ENCODE measurements at places on chromosomes 7 and 10.

GRCh38 chr7:119802147-119802546 is 470.8 kb upstream of the KCND2 start:
- DNase-seq, result no peak

GRCh38 chr10:68800211-68800610 is 27.1 kb upstream of the STOX1 start:
- no peak for DNase-seq

GRCh38 chr10:103688491-103688890 is 166.9 kb downstream of the SH3PXD2A start:
- no peak for DNase-seq

GRCh38 chr7:132463922-132464321 is 112.3 kb downstream of the PLXNA4 start:
- DNase-seq, result no peak

DNA sequence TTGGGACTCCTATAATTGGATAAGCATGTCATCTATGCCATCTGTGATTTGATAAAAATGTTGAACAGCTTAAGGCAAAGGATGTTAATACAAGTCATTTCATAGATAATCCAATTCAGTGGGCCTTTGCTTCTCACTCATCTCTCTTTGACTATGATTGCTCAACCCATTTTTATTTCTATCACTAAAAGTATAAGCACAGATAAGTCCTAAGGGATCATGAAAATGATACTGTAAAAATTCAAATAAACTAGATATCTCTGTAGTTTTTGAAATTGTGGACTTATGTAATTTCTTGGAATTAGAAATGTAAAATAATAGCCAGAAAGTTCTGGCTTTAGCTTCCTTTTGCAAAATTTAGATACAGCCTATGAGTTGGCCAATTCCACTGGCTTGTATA is 440.3 kb downstream of the POM121L12 start:
- DNase-seq, result no peak

DNA sequence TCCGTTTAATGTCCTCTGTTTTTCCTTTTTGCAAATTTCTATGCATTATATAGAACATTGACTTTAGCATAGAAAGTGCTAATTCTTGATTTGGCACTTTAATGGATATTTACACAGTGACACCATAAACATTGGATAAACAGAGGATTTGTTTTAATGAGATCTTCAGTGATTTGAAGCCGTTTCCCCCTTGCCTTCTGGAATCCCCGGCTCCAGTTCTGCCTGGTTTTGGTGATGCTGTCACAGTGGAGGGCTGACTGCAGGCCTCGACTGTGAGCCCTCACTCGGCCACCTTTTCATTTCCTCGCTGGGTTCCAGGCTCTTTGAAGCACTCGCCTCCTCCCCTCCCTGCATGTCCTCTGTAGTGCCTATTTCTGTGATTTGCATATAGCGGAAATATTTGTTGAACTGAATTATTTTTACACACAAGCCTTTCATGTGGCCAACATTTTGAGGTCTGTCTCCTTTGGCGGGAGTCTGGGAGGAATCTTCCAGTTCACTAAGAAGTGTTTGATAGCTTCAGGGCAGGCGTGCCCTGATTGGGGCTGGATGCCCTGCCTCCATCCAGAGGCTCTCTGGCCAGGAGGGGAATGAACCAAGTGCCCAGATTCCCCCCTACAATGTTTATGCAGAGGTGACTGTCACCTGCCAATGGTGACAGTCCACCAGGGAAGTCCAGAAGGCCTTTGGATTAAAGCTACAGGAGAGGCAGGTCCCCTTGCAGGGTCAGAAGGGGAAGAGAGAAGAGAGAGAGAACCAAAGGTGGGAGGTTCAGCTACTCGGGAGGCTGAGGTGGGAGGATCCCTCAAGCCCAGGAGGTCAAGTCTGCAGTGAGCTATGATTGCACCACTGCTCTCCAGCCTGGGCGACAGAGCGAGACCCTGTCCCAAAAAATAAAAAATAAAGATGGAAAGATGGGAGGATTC is 67.5 kb downstream of the CUX1 start:
- DNase-seq, result no peak

- DNase-seq, result no peak
These were observed 43.2 kb downstream of the SVIL start for GRCh38 chr10:29591651-29591968.

DNA sequence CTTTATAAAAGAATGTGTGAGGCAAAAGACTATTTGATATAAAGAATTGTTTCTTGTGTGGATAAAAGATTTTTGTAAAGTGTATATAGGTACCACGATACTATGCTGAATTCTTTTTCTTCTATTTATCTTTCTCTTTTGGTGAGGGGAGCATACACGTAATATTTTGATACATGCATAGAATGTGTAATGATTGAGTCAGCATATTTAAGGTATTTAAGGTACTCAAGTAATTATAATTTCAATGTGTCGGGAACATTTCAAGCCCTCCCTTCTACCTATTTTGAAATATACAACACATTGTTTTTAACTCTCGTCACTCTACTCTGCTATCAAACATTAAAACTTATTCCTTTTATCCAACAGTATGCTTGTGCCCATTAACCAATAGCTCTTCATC is 1221.6 kb upstream of the PHF14 start:
- no peak for DNase-seq

DNA sequence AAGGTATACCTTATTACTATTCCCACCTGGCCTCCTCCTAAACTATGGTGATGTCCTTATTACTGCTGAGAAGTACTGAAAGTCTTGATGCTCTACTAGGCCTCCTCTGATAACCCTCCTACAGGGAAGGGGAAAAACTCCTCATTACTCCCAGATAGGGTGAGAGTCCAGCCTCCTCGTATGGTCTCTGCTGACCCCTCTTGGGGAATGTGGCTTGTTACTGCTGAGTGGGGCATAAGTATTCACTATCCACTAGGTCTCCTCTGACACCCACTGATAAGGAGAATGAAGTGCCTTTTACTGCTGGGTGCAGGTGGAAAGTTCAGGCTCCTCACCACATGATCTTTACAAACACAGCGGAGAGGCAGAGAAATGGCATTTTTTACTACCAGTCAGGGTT is 222.9 kb downstream of the CHRM2 start:
- DNase-seq, result peak; percentile 27

- DNase-seq, result no peak
These were observed 499.6 kb downstream of the MAGI2 start for GRCh38 chr7:78953726-78954363.

- DNase-seq, result no peak
These were observed 11.0 kb upstream of the LFNG start for GRCh38 chr7:2508327-2509215.

DNA sequence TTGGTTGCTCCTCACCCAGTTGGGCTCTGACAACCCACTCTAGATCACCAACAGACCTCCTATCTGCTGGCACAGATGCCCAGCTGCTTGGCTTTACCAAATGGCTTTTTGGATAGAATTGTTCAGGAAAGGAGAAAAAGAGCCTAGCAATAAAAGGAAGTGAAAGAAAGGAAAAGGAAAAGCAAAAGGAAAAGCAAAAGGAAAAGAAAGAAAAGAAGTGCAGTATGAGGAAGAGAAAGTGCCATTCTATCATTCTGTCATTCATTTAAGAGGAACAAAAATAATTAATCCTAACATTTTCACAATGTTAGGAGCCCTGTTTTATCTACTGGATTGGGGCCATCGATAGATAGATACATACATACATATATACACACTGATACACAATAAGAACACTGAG is 353.6 kb downstream of the THSD7A start:
- no peak for DNase-seq

- DNase-seq, result no peak
These were observed 19.6 kb downstream of the SGMS1 start for GRCh38 chr10:50604049-50604640.

GRCh38 chr7:94941844-94942632 is 34.6 kb downstream of the PPP1R9A start:
- DNase-seq, result no peak

DNA sequence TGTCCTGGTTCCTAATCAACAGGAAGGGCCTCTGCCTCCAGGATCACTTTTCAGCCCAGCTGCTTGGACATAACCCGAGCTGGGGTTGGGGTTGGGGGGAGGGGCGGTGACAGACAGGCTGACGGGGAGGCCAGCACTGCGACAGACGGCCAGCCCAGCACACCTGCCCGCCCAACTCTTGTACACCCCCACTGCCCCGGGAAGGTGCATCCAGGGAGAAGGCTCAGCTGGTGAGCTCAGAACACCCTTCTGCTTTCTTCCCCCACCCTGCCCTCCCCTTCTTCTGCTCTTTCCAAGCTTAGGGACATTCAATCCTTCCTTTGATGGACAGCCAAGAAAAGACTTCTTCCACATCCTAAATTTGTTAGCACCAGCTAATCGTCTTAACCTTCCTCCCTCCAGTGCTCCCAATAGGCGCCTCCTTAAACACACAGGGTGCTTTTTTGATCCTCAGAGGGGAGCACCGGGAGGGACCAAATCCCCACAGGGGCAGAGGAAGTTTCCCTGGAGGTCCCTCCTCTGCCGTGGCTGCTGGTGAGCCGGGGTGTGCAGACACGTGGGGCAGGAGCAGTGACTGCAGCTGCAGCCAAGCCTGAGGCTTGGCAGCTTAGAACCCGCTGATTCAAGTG is 44.7 kb downstream of the COL13A1 start:
- DNase-seq, result no peak

- DNase-seq, result no peak
These were observed 36.5 kb downstream of the GRID1 start for GRCh38 chr10:86329896-86330680.

GRCh38 chr7:154973381-154973780 is 29.5 kb downstream of the PAXIP1 start:
- no peak for DNase-seq

GRCh38 chr7:142709921-142710320 is 39.4 kb upstream of the PRSS1 start:
- no peak for DNase-seq
